Osteoblast (primary cell): ENCODE measurements at places on chromosomes 12 and 14. TPM values are rescaled to one million over a fixed set of nuclear protein-coding genes. Genes with fewer than 3 reads are reported as not detected.

TXNDC16 gene
- 9.8 and 11.5 TPM in 2 replicates for total RNA-seq

PYGL gene
- total RNA-seq, result 116 and 123 TPM in 2 replicates

BMAL2 gene
- 18.3 and 21.7 TPM in 2 replicates for total RNA-seq

ANKRD33 gene
- not detected in 2 replicates for total RNA-seq

KLRK1 gene
- total RNA-seq, result under 0.01 TPM in 1 of 2 replicates, not detected in the other

ARG2 gene
- total RNA-seq, result 11.2 and 13.3 TPM in 2 replicates

COL2A1 gene
- under 0.01 TPM in 2 replicates for total RNA-seq

LRRC10 gene
- not detected in 2 replicates for total RNA-seq

KRR1 gene
- 37.4 and 45.6 TPM in 2 replicates for total RNA-seq
